ENCODE measurements at places on chromosomes 6 and 20.

DNA sequence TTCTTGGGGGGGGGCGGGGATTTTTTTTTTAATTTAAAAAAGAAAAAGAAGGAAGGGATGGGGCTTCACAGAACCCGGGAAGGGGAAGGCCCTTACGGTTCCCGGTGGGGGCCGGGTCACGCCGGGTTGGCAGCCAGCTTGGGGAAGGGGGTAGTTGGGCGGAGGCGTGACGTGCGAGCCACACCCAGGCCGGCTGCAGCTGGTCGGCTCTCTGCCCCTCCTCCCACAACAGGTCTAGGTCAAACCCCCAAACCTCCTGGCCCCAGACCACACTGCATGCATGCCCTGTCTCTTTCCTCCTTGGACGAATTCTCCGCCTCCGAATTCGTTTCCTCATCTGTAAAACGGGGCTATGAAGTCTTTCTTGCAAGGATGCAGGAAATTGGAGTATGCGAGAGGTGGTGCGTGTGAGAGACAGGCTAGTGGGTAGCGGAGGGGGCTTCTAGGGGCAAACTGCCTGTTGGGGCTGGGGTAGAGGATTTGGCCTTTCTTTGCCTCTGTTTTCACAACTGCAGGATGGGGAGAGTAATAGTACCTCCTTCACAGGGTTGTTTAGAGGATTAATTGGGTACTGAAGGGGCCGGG lies 828 bp downstream of the HCK start:
- DNase-seq: no peak

DNA sequence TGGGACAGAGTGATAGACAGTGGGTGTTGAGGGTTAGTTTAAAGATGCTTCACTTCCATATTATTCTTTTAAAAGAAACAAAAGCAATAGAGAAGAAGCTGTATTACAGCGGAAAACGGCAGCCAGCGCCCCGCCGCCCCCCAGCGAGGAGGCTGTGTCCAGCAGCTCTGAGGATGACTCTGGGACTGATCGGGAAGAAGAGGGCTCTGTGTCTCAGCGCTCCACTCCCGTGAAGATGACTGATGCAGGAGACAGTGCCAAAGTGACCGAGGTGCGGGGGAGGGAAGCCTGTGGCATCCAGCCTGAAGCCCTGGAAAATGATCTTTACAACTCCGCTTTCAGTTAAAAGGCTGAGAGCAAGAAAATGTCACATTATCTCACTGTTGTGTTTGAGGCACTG lies 100.2 kb downstream of the FIG4 start:
- DNase-seq: no peak

DNA sequence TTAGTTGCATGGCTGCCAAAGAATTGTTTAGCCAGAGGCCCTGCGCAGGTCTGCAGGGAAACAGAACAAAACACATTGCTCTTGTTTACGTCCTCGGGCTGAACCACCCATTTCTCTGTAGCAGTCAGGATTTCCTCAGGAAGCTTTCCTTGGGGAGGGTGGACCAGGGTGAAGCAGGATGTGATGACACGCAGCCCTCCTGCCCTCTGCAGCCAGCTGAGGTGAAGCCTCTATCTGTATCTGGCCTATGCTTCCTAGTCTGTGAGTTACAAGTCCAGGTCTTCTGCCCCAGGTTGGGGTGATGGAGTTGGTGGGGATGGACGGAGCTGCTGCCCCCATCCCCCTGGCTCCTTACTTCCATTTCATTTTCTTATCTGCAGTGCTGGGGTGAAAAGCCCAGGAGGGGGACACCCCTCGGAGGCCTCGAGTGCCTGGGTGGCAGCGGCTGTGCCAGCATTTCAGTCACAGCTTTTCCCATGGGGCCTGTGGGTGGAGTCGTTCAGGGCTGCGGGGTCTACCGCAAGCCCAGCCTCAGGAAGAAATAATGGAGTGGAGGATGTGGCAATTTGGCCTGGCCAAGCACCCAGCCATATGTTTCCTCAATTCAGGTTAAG lies 24.9 kb downstream of the SASH1 start:
- no peak for DNase-seq

DNA sequence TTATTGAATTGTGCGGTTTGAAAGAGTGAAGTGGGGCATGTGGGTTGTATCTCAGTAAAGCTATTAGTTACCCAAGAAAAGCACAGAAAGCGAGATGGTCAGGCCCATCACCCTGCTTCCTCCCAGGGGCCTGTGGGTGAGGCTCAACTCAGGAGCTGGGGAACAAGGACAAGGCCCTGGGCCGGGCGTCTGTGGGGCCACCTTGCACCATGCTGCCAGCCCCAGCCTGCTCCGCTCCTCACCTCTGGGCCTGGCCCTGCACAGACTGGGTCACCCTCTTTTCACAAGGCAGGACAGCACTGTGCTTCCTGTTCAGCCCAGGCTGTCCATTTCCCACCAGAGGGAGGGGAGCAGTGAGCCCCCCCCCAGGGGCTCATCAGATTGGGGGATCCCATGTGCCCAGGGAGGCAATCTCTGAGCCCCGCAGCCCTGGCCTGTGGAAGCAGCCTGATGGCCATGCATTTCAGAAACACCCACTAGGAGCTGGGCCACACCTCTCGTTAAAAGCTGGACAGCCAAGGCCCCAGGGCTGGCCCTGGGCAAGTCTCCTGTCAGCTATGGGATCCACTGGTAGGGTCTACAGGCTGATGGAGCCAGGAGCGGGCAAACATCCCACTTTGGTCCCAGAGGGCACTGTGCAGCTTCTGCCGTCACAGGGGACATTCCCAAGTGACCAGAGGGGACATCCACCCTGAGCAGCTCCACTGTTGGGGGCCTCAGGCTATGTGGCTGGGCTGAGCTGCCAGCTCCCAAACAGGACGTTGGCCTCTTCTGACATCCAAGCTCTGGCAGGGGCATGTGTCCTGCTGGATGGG lies 55.9 kb downstream of the YTHDF1 start:
- no peak for DNase-seq

DNA sequence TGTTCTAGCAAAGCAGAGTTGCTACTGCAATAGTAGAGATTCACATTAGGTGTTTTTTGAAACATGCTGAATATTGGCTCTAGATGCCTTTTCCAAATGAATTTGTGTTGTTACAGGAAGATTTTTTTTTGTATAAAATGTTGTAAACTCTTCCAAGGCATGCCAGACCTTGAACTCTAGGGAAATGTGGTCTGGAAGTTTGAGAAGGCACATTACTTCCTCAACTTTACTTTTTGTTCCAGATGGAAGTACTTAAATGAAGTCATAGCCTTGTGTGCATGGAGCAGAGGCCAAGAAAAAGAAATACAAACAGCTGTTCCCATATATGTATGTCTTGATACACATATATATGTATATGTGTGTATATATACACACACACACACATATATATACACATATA lies 585.7 kb upstream of the MARCKS start:
- no peak for DNase-seq

Data from CD8-positive, alpha-beta memory T cell (primary cell).